RKO (cell line): ENCODE measurements at places on chromosomes 4 and X.
A peak's percentile ranks its signal among the peaks of the same experiment; 100 is the strongest.

DNA sequence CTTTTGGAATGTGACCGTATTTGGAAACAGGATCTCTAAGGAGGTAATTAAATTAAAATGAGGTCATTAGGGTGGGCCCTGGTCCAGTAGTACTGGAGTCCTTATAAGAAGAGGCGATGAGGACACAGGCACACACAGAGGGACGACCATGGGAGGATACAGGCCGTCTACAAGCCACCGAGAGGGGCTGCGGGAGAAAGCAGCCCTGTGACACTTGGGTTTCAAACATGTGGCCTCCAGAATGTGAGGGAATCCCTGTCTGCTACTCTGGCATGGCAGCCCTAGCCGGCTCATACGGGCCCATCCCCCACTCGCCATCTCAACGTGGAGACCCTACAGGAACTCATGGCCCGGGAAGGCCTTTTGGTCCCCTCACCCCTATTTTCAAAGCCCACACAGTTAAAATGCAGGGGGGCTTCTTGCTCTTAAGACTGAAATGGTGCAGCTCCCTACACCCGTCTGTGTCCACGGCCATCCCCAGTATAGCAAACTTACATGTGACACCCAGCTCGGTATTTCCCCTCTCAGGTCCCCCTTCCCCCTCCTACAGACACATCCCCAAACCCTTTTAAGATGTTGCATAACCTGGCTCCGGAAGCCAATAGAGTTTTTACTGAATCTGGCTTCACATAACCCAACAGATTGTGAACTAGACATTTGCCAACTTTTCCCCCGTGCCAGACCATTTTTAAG is 124.1 kb upstream of the TBL1X start:
- DNase-seq: no peak

- no peak for DNase-seq
Observed at GRCh38 chrX:11881485-11882170, 123.6 kb downstream of the MSL3 start.

- DNase-seq: peak; percentile 25
Observed at GRCh38 chr4:183657564-183657963, 1.4 kb downstream of the RWDD4 start.

GRCh38 chrX:39301036-39301435 is 499.8 kb downstream of the MID1IP1 start:
- DNase-seq: no peak

- DNase-seq: no peak
Observed at GRCh38 chrX:13144927-13145655, 100.7 kb upstream of the FAM9C start.

- DNase-seq: no peak
Observed at GRCh38 chrX:21408788-21409187, 34.6 kb downstream of the CNKSR2 start.

GRCh38 chrX:120726294-120726693 is 96.4 kb upstream of the C1GALT1C1 start:
- DNase-seq: no peak

DNA sequence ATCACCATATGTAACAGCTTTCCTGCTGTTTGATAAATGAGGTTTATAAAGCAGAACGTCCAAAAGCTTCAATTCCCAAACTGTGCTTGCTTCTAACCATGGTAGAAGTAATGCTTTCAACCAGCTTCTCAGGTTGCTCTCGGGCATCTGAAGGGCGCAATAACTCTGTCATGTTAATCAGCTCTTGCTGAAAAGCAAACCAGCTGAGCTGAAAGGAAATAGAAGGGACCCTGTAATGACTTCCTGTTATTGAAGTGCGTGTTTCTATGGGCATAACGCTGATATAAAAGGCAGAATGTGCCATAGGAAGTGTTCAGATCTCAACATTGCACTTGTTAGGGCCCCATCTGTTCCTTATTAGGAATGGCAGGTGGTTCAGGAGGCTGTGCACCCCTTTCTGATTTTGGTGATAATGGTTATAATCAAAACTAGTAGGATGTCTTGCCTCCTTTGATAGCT is 21.2 kb downstream of the HERC3 start:
- DNase-seq: no peak

- no peak for DNase-seq
Observed at GRCh38 chr4:163598489-163598888, 104.0 kb downstream of the TMA16 start.

GRCh38 chr4:30716681-30717207 is 3.4 kb upstream of the PCDH7 start:
- peak; percentile 19 for DNase-seq

- no peak for DNase-seq
Observed at GRCh38 chr4:38509551-38509950, 154.4 kb upstream of the KLF3 start.

GRCh38 chrX:13008189-13008533 is 33.3 kb downstream of the TMSB4X start:
- DNase-seq: no peak

DNA sequence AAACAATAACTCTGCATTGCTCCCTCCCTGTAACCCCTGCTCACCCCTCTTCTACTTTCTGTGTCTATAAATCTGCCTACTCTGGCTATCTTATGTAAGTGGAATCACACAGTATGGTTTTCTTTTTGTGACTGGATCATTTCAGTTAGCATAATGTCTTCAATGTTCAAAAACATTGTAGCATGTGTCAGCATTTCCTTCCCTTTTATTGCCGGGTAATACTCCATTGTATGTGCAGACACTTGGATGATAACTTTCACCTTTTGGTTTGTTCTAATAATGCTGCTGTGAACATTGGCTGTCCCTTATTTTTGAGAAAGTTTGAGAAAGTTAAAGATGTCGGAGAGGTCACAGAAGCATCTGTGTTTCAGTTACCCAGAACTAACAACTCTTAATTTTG is 60.6 kb upstream of the TLR2 start:
- no peak for DNase-seq

DNA sequence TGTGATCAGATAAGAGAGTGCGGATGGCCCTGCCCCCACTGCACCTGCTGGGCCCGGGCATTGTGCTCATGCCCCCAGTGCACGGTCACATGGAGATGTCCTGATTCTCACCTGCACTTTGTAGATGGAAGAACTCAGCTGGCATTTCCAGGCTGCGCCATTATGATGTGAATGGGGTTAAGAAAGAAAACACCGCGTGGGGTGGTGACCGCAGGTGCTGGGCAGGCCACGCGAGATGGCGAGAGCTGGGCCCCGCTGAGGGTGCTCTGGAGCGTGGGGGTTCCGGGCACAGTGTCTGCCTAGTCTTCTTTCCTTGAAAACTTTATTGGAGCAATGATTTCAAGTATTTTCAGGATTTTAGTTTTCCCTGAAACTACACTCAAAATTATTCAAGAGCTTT is 17.8 kb upstream of the HGFAC start:
- no peak for DNase-seq

- no peak for DNase-seq
Observed at GRCh38 chr4:174255786-174256185, 27.7 kb downstream of the FBXO8 start.

DNA sequence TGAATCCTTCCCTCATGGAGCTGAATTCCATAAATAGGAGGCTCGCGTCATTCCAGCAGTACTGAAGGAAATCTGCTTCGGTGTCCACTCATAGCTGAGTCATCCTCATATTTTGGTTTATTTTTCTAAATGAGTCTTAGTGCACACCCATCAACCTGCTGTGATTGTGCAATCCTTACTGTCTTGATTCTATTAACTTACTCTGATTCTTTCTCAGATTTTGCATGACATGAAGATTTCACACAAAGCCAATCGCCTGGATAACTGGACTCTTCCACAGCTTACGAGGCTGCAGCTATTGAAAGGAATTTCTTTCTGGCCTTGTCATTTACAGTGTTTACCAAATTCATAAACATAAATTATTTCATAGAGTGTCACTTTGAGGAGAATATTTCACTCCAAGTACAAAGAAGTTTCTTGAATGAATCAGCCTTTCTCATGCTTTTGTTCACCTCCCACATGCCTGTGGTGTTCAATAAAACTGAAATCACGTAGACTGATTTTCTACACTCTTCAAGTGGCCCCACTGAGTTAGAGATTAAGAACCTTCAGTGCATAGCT is 207.6 kb upstream of the SLITRK2 start:
- DNase-seq: peak; percentile 50

- no peak for DNase-seq
Observed at GRCh38 chrX:150842198-150842685, 56.2 kb downstream of the CD99L2 start.

- DNase-seq: peak; percentile 50
Observed at GRCh38 chrX:97685753-97686152, 802.0 kb downstream of the RPA4 start.

DNA sequence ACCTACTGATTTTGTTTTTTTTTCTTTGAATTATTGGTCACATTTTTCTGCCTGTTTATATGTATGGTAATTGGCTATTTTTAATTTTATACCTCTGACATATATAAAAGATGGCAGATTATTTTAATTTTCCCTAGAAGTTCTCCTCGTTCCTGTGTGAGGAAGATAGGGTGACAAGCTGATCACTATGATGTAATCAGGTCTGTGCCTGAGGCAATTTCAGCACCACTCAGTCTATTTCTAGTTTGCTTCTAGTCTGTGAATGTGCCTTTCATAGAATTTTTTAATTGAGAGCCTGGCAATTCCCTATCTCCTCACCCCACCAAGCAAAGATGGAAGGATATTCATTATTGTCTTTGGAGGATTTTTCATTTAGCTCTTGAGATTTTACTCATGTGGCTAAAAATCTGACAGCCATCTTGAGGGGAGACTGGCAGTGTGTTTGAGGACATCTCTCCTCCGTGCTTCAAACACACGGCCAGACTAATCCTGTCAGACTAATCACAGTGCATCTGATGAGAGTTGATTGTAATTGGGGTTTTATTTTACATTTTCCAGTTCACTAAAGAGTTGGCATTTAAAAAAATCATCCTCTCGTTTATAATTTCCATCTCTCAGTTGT is 500.3 kb downstream of the TRIML1 start:
- no peak for DNase-seq

DNA sequence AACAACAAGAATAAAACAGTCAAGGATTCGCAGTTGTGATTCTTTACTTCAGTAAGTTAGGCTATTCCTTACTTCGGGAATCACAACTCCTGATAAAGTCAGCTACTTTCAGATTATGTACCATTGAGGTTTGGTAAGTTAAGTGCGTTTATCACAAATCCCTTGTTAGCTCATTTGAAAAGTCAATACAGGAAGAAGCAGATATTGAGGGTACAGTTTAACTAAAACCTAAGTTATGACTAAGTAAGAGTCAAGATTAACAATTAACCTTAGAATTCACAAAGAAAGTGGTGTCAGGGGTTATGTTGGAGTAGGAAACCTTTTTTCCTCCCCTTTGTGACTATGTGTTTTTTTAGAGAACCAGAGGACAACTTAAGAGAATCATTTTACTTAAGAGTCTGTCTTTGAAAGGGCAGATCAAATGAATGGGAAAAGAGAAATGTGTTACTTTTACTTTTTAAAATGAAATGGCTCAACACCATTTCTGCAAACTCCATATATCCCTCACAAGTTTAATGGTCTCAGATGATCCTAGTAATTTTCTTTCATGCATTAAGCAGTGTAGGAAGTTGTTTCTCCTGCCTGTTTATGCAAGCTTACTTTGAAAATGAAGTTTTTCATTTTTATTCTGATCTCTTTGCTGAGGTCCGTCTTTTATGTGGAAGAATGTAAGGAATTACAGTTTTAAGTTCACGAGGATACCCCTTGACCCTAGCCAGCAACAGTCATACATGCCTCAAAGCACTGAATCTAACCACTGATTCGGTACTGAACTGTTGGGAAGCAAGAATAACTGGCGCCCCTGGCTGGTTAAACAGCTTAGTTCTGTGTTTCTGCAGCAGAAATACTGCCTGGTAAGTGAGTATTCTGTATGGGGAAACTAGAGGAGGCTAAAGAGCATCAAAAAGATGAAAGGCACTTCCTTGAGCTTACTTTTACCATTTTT is 211.7 kb downstream of the SLC4A4 start:
- DNase-seq: no peak

DNA sequence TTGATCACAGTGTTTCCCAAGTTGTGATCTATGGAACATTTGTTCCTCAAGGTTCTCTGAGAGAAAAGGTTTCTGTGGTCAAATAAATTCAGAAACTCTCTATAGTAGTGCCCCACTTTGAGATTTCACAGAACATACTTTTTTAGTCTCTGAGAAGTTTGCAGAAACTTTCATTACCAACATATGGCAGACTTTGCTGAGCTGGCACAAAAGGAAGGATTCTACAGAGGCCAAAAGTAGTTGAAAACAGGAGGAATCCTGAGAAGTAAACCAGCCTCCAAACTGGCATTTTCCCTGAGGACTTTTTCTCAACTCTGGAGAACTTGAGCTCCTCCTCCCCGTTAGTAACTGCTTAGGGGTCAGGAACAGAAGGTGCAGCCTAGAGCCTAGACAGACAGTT is 117.8 kb upstream of the ESX1 start:
- DNase-seq: no peak
